Activated CD4-positive, alpha-beta T cell treated with anti-CD3 and anti-CD28 coated beads for 4 hours (primary cell): ENCODE measurements at places on chromosomes 6 and 20.

- no peak for DNase-seq
Measured at GRCh38 chr6:135640449-135641111, 143.0 kb upstream of the AHI1 start.

- DNase-seq, result no peak
Measured at GRCh38 chr6:34172961-34173775, 27.3 kb upstream of the GRM4 start.

- no peak for DNase-seq
Measured at GRCh38 chr20:61925555-61926252, 140.0 kb downstream of the TAF4 start.

DNA sequence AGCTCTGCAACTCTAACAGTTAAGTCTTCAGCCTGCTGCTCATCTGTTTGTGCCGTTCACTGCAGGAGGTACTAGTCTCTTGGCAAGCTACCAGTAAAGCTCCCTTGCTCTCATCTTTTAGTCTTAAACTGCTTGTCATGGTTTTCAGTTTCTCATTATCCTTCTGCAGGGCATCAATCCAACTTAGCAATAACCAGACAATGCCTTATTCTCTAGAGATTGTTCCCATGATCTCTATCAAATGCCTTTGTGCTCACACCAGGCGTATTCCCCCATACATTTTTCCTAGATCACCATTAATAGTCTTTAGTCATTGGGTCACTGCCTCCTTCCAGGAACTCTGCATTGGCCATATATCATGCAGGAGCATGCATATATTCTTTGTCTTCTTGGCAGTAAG, 171.3 kb downstream of the GRM1 start:
- no peak for DNase-seq

DNA sequence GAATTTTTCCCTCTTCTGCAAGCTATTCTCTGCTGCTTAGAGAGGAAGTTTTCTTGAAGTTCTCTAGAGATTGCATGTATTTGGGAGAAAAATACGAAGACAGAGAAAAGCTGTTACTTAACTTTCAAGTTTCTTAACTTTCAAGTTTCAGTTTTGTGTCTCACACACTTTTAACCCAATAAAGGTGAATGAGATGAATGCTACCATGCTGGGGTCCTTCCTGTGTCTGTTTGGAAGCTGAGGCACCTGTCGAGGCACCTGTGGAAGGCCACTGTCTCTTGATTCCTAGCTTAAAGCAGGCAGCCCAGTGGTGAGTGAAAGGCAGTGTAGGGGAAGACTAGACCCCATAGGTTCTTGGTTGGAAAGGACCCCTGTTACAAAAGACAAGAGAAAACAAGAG, 372.8 kb upstream of the JARID2 start:
- no peak for DNase-seq
